ENCODE measurements at places on chromosomes 1 and 21.

- DNase-seq, result no peak
These were observed 358.3 kb upstream of the GREM2 start for GRCh38 chr1:240970253-240970652.

GRCh38 chr1:56070601-56071000, 508.8 kb downstream of the PLPP3 start:
- DNase-seq, result no peak

DNA sequence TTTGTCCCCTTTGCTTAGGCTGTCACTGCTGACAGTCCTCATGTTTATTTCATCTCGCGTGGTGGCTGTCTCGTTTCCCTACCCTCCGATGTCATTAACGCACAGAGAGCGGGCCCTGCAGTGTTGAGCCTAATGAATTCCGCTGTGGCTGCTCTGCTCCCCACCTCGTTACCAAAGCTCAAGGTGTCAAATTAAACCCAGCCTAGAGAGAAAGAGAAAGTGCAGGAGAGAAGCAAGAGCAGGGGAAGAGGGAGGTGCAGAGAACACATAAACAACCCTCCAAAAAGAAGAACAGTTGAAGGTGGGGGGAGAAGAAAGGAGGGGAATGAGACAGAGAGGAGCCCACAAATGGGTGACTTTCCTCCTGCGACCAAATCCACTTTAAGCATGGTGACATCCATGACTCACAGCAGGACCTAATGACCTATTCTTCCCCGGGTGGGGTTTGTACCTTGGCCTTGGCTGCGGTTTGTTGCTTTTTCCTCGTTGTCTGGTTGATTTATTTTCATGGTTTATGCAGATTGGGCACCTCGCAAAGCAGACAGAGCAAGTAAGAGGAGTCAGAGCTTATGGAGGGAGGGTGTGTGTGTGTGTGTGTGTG, 92.5 kb downstream of the PBX1 start:
- DNase-seq, result no peak

DNA sequence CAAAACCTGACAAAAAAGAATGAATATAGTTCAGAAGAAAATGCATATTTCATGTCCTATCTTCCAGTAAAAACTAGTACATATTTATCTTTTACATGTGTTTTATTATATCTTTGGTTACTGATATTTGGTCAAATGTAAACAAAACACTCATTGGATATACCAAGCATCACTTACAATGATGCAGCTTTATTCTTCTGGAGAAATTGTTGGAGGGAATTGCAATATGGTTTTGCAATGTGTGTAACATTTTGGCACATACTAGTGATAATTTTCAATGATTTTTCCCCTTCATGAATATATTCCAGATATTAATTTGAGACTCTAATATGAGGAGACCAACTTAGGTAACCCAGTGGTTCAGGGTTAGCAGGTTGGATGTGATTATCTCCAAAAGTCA, 146.1 kb downstream of the ZC3H11B start:
- DNase-seq, result no peak

DNA sequence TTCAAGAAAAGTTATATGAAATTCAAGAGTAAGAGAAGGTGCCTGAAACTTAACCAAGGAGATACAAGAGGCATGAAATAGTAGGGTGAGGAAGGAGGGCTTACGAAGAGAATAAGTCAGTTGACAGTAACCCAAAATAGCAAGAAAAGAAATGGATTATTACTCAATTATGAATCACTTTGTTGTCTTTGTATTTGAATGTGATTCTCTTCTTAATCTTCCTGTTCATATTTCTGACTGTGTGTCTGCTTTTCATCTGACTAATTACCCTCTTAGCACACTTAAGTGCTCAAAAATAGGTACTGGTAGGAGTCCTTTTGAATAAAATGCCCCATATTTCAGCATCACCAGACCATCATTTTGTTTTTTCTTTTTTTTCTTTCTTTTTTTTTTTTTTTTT, 39.4 kb downstream of the GLMN start:
- no peak for DNase-seq

GRCh38 chr1:200374569-200375295, 35.1 kb downstream of the ZNF281 start:
- DNase-seq, result no peak
